ENCODE measurements at places on chromosomes 1 and 21. TPM values are rescaled to one million over a fixed set of nuclear protein-coding genes. Genes with fewer than 3 reads are reported as not detected.

GRCh38 chr1:169044296-169044695 is 62.2 kb upstream of the ATP1B1 start:
- DNase-seq: no peak

The SPATA21 gene
- not detected for total RNA-seq

The DISC1 gene
- total RNA-seq: 17.7 TPM

GRCh38 chr21:29753216-29753615 is 186.6 kb downstream of the GRIK1 start:
- no peak for DNase-seq

The NBPF20 gene
- total RNA-seq: 2.4 TPM

DNA sequence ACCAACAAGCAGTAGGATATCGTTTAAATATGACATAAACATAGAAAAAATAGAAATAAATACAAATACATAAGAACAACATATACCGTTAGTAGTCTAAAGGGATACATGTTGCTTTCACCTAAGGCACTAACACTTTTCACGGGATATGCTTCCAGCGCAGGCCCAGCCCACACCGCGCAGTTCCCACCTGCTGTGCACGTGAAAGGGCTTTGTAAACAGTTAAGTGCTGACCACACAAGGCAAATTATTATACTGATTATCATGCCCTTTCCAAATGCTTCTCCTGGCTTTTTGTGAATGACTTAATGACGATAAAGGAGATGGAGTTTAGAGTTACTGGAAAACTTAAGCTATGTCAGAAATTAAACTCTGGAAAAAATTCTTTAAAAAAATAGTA is 11.3 kb upstream of the IL22RA1 start:
- DNase-seq: no peak

DNA sequence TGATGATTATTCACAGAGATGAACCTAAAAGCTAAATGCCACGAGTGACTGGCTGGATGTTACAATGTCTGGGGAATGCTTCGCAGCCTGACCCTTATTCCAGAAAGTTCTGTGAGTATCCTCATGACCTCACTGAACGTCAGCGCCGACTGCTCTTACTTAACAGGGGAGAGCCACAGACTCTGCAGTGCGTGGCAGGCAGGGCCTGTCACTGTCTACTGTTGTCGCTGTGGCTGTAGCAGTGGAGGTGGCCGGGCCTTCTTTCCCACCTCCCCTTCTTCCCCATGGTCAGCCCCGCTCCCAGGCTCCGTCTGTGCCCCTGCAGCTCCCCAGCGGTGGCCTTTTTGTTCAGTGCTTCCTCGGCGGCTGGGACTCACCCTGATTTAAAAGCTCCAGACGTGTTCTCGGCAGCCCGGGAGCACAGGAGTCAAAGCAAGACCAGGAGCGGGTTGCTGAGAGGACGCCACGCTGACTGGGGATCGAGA is 52.2 kb upstream of the TARBP1 start:
- no peak for DNase-seq

The MYCL gene
- total RNA-seq: 3.9 TPM

The KRTAP19-3 gene
- not detected for total RNA-seq

GRCh38 chr1:3352952-3353331 is 101.5 kb upstream of the ARHGEF16 start:
- peak; percentile 92 for DNase-seq

The NECTIN4 gene
- not detected for total RNA-seq

- DNase-seq: no peak
Observed at GRCh38 chr21:30146558-30147282, 19.9 kb downstream of the CLDN17 start.

DNA sequence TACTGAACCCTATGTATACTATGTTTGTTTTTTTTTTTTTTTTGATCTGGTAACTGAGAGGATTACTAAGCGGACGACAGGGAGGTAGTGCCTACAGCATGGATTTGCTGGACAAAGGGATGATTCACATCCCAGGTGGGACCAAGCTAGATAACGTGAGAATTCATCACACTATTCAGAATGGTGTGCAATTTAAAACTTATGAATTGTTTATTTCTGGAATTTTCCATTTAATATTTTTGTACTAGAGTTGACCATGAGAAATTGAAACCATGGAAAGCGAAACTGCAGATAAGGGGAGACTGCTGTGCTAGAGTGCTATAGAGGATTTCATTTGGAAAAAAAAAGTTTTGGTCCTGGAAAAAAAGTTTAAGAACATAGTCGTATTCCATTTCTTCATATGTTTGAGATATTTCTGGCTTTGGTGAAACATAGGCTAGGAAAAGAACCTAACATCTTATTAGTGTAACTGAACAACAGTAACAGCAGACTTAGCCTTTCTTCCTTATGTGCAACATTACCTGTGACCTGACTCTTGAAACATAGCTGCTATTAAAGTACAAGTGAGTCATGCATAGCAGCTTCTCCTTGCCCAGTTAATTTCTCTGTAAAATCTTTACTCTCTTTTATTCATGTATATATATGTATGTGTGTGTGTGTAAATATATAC is 202.5 kb downstream of the FGGY start:
- no peak for DNase-seq

Data from thyroid gland (tissue), 4 donors.